Activated CD4-positive, alpha-beta memory T cell treated with anti-CD3 and anti-CD28 coated beads for 36 hours (primary cell): ENCODE measurements at places on chromosomes 13 and 19. TPM values are rescaled to one million over a fixed set of nuclear protein-coding genes. Genes with fewer than 3 reads are reported as not detected.
A peak's percentile ranks its signal among the peaks of the same experiment; 100 is the strongest.

PSG11 gene
- not detected for total RNA-seq

DNA sequence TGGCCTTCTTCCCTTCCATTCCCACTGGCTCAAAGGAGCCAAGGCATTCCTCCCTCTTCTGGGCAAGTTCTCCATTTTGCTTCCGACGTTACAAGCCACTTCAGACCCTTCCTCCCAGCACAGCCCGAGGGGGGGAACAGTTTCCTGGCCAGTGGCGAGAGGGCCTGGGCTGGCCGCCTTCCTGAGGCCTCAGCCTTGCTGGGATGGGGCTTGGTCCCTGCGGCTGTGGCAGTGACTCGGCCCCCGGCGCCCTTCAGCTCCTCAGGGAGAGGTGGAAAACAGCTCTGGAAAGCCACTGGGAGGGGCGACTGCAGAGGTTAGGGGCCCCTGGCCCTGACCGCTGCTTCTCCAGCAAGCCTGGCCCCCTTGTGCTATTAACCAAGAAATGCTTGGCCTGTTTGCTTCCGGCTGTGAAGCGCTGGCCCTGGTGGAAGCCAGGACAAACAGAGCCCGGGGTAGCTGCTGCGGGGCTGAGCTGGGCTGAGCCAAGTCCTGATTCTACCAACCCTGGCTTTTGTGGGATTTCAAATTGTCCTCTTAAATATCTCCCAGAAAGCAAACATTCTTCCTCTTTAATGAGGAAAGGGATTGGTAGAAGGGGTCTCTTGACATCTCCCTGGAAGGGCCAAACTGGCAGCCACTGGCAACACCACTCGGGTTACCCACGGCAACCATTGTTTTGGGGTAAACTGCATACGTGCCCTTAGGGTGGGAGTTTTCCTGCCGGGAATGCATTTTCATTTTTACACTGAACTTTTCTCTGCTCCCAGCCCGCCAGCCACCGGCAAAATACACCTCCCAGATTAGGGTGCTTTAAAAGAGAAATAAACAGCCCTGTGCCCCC is 38.7 kb downstream of the C13orf46 start:
- DNase-seq: no peak

- no peak for DNase-seq
These were observed 73.7 kb upstream of the IPO5 start for GRCh38 chr13:97879646-97880310.

- peak; percentile 72 for DNase-seq
These were observed at the start of gene PNMA8C for GRCh38 chr19:46428239-46429135. Gene PNMA8C (minus strand): TSS chr19:46428936. CDS start chr19:46428359, 577 bp downstream.

- DNase-seq: no peak
These were observed 12.0 kb upstream of the USP12 start for GRCh38 chr13:27183561-27184147.

- no peak for DNase-seq
These were observed 5.2 kb downstream of the PRMT1 start for GRCh38 chr19:49682274-49682673.
